ENCODE measurements at places on chromosomes 1 and 21.

GRCh38 chr1:73604739-73605138 lies 593.2 kb downstream of the LRRIQ3 start:
- DNase-seq = peak; percentile 24

DNA sequence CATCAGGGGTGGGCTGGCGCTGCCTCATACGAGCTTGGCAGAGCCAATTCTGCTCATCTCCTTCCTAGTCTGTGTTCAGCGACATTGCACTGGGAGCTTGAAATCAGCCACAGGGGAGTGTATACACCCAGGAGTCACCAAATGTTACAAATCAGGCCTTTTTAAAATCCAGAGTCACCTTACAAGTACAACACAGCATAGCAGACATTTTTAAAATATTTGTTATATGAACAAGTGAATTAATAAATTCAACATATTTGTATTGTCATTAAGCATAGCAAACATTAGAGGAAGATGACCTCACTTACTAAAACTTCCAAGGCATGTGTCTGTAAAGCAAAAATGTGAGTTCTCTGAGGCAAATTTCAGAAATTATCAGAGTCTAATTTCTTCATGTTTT lies 210.0 kb downstream of the HLX start:
- peak; percentile 57 for DNase-seq

DNA sequence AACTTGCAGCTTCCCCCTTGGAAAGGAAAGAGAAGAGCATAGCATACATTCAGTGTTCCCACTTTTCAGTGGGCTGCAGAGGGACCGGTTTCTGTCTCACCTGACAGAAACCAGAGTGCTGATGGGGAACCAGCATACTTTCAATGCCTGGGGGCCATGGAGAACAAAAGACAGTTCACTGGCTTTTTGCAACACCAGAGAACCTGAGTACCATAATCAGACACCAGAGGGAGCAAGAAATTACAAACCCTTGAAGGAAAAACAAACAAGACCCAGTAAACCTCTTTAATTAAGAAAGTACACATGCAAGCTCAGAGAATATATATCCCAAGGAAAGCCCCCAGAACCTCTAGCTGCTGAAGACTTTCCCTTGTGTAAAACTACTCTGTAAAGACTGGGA lies 51.1 kb downstream of the CSMD2 start:
- no peak for DNase-seq

- no peak for DNase-seq
Observed at GRCh38 chr21:40117236-40117635, 250.0 kb downstream of the PCP4 start.
